ENCODE measurements at places on chromosomes 3 and 15.

DNA sequence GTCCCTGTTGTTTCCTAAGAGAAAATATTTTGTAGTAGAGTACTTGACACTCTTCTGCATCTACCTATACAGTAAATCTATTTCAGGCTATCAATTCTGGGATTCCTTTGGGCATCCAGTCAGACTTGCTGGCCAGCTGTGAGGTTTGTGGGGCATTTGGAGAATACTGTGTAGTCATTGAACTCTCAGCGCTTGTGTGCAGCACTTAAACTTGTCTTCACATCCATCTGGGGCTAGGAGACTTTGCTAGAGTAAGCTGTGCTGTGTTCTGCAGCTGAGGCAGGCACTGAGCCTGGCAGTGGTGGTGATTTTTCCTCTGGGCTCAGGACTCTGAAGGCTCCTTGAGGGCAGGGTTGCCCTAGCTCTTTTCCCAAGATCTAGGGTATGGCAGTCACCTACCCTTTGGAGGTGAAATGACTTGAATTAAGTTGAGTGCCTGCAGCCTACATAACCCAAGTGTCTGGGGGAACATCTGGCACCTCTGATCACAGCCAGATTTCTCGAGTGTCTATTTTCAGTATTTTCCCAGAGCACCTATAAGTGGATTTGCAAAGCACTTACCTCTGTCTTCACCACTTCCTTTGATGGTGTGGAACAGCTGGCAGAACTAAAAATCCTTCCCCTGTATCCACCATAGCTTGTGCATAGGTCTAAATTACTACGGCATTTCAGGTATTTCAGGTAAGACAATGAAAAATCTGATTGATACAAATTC, 19.3 kb downstream of the CLSTN2 start:
- no peak for DNase-seq

DNA sequence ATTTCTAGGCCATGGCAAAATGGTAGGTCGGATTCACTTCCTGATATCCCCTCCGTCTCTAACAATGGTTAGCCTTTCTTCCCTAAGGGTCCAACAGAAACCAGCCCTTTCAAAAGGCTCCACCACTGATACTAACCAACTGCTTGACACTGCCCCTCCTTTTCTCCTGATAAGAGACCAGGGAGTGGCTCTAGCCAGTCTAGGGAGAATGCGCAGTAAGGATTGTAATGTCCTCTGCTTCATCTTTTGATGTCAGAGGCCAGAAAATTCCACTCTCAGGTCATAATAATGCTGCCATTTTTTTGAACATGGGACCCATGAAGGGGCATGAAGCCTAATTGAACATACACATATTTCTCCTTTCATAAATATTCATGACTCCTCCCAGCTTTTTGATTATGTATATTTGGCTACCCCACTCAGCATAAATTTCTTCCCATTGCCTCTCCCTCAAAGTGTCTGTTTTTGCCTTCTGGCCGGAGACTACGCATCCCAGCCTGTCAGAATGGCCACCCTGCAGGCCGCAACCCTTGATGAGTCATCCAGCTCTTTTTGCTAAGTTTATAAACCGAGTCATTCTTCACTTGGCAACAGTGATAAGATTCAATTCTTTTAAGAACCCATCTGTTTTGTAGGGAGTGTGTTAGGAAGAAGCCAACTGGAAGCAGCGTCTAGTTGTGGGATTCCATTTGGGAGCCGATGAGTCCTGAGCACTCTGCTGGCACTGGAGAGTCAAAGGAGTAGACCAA, 189.0 kb upstream of the MCTP2 start:
- peak; percentile 1 for DNase-seq

GRCh38 chr15:34360298-34360697, 6.7 kb downstream of the LPCAT4 start:
- no peak for DNase-seq

DNA sequence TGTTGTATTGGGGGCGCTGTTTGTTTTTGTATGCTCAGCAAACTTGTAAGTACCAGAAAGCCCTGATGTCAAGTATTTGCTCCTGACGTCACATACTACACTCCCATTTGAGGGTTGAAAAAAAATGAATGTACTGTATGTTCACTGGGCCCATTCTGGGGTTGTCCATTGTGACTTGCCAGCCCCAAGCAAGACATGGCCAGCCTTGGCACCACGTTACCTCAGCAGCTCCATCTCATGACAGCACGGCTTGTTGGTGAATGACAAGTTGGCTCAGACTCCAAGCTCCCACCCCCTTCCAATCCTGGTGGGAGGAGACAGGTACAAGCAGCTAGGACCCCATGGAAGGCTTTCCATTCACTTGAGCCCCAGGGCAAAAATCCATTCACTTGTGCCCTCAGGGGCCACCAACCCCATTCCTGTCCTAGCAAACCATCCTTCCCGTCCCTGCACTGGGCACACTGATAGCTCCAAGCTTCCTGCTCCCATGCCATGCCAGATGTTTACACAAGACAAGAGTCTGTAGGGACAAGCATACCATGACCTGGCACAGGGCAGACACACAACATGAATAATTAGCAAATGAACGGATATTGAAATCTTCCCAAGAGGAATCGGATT, 1.6 kb downstream of the PHGR1 start:
- no peak for DNase-seq

GRCh38 chr3:141845407-141846049, 30.9 kb upstream of the ATP1B3 start:
- no peak for DNase-seq

GRCh38 chr3:41450416-41451231, 251.3 kb downstream of the CTNNB1 start:
- DNase-seq, result no peak

GRCh38 chr3:53973905-53974304, 82.2 kb upstream of the SELENOK start:
- DNase-seq, result peak; percentile 85

DNA sequence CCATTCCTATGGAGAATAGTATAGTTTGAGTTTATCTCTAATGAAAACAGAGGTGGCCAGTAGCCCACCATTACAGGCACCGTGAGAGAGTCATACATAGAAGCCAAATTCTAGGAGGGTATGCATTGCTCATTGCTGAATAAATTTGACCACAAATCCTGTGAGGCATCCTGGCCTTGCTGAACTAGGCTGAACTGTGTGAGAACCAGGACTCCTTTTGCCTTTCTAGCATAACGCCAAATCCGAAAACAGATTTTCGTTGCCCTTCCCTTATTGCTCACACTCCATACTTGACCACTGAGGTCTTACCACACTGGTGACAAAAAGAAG, 50.4 kb downstream of the SLC2A2 start:
- DNase-seq, result no peak

DNA sequence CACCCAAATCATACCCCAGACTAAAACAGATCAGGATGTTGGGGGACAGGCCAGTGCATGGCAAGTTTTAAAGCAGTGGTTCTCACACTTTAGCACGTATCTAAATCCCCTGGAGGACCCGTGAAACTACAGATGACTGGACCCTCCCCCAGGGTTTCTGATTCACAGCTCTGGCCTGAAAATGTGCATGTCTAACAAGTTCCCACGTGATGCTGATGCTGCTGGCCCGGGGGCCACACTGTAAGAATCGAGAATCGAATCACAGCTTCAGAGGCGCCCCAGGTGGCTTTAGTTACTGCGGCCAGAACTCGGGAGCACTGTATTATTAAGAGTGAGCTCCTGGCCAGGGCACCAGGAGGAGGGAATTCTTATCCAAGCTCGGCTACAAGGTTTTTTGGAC, 11.6 kb downstream of the ADAMTS17 start:
- DNase-seq, result no peak

DNA sequence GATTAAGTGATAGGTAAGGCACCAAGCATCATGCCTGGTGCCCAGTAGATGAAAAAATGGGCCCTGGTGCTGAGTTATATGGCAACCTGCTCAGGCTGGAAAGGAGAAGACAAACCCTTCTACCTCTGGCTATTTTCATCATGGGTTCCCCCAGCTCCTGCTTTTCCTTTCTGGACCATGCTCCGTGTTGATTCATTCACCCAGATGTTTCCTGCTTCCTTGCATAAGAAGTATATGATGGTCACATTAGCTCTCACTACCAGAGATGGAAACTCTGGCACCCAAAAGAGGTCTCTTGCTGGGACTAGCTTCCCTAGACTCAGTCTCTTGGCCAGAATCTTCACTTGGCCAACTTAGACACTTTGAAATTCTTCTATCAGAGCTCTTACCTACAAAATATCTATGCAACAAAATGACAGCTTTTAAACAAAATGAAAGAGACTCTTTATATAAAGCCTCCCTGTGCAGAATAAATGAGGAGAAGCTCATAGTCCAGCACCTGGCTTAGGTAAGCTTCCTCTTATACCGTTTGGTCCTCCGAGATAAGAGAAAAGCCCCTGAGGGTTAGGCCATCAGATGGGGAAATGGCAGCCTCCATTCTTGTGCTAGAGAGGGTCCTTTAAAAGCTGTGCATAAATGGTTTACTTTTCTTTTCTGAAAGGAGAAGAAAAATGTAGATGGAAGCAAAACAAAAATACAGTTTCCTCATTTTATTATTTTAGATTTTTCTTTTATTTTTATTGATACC, 46.8 kb upstream of the MCF2L2 start:
- DNase-seq, result no peak

DNA sequence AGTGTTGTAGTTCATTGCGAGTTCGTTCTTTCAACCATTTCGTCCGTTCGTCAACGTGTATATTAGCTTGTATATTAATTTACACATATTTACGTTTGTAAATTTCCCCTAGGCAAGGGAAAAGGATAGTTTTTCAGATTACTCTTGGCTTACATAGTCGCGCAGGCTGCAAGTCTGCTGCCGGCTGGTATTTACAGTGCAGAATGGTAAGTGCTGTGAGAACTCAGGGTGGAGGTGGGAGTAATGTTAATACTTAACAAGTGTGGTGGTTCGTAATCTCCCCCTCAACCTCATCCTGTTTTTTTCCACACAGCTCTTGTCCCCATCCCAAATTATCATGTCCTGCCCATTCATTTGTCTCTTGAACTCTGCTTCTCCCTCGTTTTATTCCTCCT, 766 bp downstream of the FAM98B start:
- no peak for DNase-seq

DNA sequence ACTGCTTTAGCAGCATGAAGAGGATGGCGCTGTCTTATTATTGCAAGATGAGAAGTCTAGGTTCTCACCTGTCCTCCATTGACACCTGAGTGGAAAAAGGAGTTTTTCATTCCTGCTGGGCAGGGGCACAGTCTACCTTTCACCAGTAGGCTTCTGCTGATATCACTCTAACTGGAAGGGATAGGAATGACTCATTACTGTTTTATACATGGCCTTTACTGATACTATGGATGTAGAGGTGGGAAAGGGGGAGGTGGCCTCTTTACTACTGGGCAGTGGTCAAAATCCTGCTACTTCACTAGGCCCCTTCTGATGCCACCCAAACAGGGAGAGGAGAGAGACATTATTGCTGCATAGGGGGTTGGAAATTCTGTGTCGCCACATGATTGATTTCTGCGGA, 97.8 kb downstream of the BBX start:
- DNase-seq, result peak; percentile 15

GRCh38 chr15:41501191-41501917, 7.7 kb downstream of the ITPKA start:
- no peak for DNase-seq

DNA sequence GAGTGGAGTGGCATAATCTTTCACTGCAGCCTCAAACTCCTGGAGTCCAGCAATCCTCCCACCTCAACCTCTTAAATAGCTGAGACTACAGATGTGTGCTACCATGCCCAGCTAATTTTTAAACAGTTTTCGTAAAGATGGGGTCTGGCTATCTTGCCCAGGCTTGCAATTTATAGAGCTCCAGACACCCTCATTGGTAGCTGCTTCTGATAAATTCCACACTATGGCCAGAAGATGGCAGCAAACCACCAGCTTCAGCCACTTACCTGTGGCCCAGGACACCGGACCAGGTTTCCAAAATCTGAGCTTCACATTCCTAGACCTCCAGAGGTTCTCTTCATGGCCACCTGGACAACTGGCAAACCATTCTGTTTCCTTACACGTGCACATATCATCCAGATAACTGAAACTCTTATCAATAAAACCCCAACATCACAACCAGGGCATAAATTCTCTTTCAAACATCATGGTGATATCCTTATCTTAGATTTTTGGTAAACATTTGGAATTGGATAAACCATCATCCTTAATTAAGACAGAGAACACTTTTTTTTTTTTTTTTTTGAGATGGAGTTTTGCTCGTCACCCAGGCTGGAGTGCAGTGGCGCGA, 28.9 kb downstream of the FBXW12 start:
- DNase-seq, result peak; percentile 73

DNA sequence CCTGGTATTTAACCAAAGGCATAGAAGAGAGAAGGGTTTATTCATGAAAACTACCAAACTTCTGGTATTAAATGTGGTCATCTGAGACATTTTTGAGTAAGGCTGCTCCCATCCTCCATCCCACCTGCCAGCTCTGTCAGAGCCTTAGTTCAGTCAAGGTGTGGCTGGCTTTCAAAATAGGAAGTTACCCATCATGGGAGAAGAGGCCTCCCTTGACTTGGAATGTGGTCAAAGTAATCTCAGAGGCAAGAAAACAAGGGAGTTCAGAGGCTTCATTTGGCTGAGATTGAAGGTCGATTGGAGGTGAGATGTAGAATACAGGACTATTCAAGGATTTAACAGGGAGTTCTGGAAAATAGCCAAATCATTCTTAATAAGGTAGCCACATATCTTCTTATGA, 540.4 kb upstream of the ARRDC4 start:
- no peak for DNase-seq

- no peak for DNase-seq
Observed at GRCh38 chr3:71498543-71498942, 85.0 kb downstream of the FOXP1 start.

GRCh38 chr3:106403371-106404145, 534.7 kb upstream of the CBLB start:
- DNase-seq, result no peak

All from OCI-M1 (cell line).